Activated gamma-delta T cell (primary cell): ENCODE measurements at places on chromosomes 4 and X.

GRCh38 chrX:76850851-76851250, 423.3 kb downstream of the MAGEE1 start:
- DNase-seq = no peak

DNA sequence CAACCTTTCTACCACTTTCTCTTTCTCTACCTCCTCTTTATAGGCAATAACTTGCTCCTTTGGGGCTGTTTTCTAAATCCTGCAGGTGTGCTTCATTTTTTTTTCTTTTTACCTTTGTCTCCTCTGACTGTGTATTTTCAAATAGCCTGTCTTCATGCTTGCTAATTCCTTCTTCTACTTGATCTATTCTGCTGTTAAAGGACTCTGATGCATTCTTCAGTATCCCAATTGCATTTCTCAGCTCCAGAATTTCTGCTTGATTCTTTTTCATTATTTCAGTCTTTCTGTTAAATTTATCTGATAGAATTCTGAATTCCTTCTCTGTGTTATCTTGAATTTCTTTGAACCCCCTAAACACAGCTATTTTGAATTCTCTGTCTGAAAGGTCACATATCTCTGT, 67.7 kb upstream of the IL2 start:
- no peak for DNase-seq

DNA sequence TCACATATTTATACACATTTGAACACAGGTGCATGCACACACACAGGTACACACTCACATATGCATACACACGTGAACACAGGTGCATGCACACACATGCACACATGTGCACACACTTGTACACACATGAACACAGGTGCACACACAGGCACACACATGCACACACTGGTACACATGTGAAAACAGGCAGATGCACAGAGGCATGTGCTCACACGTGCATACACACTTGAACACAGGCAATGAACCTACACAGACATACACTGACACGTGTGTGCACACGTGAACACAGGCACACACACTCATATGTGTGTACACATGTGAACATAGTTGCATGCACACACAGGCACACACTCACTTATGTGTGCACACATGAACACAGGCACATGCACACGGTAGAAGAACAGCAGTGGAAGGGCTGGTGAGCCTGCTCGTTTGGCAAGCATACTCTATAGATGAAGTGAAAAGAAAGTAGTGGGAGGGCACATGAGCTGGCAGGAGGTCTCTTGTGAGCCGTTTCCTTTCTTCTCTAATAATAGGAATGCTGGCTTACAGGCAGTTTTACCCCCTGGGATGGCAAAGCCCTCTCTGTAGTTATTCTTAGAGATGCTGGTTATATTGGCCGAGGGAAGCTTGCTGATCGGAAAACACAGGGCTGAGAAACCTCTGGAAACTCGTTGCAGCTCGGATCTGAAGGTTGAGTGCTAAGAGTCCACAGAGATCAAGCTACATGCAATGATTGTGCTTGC, 279.6 kb upstream of the CLNK start:
- no peak for DNase-seq

- DNase-seq = no peak
These were observed 339.8 kb downstream of the BCOR start for GRCh38 chrX:39757971-39758370.

DNA sequence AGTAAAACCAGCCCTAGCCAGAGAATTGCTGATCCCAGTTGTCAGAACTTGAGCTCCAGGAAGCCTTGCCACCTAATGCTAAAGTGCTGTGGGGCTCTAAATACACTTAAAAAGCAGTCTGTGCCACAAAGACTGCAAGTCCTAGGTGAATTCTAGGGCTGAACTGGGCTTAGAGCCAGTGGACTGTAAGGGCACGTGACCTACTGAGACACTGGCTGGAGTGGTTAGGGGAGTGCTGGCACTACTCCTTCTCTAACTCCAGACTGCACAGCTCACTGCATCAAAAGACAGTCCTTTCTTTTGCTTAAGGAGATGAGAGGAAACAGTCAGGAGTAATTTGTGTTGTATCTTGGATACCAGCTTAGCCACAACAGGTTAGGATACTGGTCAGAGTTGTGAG, 1240.2 kb downstream of the FAM133A start:
- DNase-seq = no peak

DNA sequence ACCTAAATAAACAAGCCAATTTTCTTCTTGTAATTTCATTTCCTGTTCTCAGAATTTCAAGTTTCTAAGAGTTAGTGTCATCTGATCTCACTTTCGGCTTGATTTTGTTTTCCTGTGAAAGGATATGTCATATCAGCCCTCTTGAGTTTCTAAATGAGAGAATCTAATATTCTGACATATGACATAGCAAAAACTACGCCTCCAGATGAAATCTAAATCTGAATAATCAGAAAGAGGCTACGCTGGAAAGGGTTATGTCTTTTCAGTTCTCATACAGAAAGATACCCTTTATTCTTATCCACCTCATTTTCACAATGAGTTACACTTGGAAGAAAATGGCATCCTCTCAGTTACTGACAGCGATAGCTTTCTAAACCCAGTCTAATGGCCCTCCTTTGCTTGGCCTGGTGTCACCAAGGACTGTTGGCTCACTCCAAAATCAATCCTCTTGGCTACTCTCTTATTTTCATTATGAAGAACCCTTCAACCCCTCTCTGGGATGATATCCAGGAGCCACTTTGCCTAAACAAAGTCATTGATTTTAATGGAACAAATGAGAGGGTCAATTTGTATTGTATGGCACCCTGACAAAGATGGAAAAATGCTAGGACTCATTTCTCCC, 65.6 kb downstream of the ASB9 start:
- no peak for DNase-seq

DNA sequence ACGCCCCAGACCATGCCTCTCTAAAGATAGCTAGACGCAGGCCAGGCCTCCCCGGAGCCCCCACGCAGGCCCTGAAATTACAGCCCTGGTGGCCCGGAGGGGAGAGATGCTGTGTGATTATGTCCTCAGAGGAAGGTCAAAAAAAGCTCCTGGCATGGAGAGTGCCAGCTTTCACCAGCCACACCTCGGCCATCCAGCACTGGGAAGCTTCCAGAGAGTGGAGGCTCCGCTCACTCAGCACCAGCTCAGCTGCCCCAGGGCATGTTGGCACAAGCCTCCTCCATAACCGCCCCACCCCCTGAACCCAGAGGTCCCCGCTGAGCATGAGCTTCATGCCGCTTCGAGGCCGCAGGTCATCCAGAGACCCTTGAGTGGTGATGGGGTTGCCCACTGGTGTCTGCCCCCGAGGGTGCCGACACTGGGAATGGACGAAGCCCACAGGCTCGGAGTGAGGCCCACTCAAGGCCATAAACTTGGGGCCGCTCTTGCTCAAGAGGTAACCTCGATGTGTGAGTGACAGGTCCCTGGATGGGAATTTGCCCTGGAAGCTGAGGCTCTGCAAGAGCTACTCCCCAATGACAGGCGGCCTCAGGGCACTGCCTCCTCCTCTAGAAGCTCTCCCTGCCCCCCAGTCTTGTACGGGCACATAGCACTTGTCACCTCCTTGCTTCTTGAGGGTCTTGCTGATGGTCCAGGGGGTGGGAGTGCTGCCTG, 4.4 kb upstream of the BGN start:
- DNase-seq = no peak

- no peak for DNase-seq
These were observed 114.3 kb upstream of the TEX13C start for GRCh38 chrX:125205133-125205917.

GRCh38 chr4:185872747-185873380, 60.9 kb upstream of the SORBS2 start:
- no peak for DNase-seq

DNA sequence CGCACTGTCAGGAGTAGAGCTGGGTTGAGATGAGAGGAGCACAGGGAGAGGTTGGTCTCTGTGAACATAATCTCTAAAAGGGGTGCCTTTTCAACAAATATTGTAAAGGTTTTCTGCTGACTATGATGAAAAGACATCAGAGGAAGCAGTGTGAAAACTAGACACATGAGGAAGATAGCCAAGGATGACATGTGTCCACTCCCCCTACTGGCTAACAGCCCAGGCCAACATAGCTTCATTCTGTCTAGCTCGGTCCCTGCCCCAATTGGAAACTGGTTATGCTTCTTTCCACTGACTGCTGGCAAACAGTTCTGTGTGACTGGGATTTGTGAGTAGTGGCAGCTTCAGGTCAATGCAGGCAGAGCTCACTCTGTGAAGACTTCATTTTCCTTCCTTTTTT, 115.4 kb upstream of the ESX1 start:
- no peak for DNase-seq

DNA sequence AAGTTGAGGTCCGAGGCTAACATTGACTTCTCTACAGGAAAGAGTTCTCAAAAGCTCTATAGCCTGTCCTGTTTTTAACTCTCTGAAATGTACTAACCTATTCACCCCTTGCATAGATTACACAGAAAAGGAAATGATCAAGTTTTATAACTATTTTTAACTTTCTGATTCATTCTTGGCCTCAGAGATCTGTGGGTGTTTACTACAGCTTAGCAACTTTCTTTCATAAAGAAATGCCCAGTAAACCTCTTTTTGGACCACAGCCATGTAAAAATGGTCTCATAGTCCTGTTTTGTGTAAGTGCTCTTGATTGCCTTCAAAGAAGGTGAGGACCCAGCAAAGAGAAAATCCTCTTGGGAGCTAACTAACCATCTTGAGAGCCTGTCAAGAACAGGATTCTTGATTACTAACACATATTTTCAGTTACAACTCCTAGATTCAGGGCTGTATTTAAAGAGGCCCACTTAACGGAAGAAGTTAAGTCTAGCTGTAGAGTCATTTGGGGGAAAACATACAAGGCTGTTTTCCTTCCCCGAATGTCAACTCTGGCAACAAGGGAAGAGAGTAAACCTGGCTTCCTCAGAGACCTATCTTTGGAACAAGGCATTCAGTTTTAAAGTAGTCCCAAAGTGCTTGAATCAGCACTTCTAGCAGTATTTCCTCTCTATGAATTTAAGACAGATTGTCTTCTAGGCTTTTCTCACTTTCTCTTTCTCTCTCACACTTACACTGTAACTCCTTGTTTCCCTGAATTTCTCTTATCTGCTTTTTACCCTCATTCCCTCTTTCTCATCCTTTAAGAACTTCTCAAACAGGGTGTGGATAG, 78.2 kb downstream of the IL21 start:
- DNase-seq = no peak

- DNase-seq = no peak
These were observed 113.9 kb downstream of the NYX start for GRCh38 chrX:41561045-41561444.

DNA sequence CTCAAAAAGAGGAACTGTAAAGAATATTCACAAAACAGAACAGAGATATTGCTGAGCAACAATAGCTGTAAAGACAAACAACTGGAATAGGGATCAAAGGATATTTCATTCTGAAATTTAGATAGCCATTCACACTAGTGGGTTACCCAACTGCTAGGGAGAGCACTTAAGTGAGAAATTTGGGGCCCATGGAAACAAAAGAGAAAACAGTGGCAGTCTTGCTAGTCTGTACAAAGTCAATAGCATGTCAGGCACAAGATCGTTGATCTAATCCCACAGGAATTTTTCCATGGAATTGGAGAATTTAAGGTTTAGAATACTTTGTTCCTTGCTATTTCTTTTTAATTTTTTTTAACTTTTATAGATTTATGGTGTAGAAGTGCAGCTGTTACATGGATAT, 467.0 kb downstream of the PCDH18 start:
- DNase-seq = no peak

- no peak for DNase-seq
These were observed 18.3 kb upstream of the ADAMTS3 start for GRCh38 chr4:72587334-72587733.

DNA sequence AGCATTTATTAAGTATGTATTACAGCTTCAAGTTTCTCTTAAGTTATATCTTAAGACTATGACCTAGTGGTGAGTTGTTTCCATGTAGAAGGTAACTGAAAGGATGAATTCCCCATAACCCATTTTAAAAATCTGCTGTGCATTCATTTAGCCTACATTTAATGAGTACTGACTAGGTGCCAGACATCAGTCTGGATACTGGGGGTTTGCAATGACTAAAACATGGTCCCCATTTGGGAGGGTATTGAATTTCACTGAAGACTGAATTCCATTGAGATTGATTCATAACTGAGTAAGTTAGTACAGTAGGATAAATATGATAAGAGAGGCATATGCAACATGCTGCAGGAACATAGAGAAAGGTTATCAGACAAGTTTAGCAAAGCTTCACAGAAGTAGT, 241.5 kb downstream of the FRAS1 start:
- DNase-seq = no peak

DNA sequence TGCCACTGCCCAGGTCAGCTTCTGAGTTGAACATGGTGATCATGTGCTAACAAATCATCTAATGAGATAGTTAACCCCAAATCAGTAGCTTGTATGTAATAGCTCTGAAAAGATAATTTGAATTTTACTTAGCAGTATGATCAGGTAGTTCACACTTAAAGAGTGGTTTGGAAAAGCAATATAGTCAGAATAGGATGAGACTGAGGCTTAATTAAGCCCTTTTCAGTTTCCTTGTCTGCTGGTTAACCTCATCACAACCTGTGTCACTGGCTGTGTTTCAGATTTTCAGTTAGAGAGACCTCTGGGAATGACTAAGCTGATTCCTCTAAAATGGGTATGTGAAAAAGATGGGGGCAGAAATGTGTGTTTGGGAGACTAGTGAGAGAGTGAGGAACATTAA, 38.1 kb downstream of the GPR174 start:
- no peak for DNase-seq

GRCh38 chr4:95215991-95216605, 332.7 kb downstream of the UNC5C start:
- DNase-seq = no peak

DNA sequence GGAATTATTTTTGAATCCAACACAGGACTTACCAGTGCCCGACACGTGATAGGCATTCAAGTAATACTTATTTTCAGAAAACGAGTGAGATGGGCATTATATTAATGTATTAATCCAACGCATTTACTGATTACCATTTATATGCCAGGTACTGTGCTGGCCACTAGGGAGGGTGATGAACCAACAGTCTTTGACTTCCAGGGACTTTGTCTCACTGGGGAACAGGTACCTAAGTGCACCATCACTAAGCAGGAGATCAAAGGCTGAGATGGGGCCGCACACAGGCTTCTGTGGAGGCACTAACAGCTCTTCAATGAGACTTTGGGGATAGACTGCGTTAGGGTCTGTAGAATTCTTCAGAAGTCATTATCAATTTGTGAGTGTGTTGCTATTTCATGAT, 5.7 kb upstream of the TADA2B start:
- DNase-seq = no peak

DNA sequence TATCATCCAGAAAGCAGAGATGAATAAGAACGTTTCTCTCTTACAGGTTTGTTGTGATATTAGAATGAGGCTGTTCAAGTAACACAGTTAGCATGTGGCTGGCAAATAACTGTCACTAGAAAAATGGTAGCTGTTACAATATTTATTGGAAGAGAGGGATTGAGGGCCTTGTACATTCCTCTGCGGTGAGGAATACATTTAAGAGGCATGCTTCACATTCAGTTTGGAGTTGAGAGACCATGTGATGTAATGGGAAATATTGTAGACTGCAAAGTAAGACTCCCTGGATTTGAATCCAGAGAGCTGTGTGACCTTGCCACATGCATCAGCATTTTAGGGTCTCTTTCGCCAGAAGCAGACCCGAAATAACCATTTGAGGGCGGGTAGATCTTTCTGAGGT, 104.8 kb upstream of the KIT start:
- no peak for DNase-seq

- DNase-seq = no peak
These were observed 57.5 kb upstream of the GC start for GRCh38 chr4:71841336-71841735.

- DNase-seq = no peak
These were observed 245.8 kb downstream of the FBXO8 start for GRCh38 chr4:174037631-174038030.
